Colonic mucosa (tissue), 4 donors: ENCODE measurements at places on chromosomes 12 and 14.
A peak's percentile ranks its signal among the peaks of the same experiment; 100 is the strongest.

- H3K27ac ChIP-seq, result no peak overlapping the region
- no peaks in the 10 kb centered on the region for H3K27me3 ChIP-seq
- H3K4me3 ChIP-seq, result no peak overlapping the region
Observed at GRCh38 chr12:51484119-51484518, 59.5 kb downstream of the SLC4A8 start.

DNA sequence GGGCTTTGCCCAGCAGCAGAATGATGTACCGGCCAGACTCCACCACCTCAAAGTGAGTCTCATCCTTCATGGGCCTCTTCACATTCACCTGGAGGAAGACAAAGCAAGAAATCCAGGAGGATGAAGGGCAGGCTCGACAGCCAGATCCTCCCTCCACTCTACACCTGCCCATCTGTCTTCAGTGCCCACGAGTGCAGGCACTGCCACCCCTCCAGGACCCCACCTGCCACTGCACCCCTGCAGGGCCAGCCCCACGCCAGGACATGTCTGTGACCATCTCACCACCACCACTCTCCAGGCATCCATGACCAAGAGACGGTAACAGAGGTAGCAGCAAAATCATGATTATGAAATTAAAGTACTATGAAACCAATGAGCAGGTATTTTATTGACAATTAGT lies 84.3 kb upstream of the ANO2 start:
- H3K36me3 ChIP-seq, result no peaks in the 10 kb centered on the region
- H3K27ac ChIP-seq, result no peak overlapping the region
- no peak overlapping the region for H3K4me3 ChIP-seq
- no peak for DNase-seq

GRCh38 chr14:100404419-100404818 lies 81.3 kb downstream of the SLC25A47 start:
- no peak for DNase-seq
- H3K4me3 ChIP-seq, result no peak overlapping the region
- no peaks in the 10 kb centered on the region for H3K36me3 ChIP-seq
- H3K27ac ChIP-seq, result no peak overlapping the region
- H3K27me3 ChIP-seq, result no peaks in the 10 kb centered on the region

GRCh38 chr12:110923692-110924334 lies 3.4 kb upstream of the MYL2 start:
- H3K4me3 ChIP-seq, result no peak overlapping the region
- no peaks in the 10 kb centered on the region for H3K36me3 ChIP-seq
- no peak for DNase-seq
- H3K4me1 ChIP-seq, result no peaks in the 10 kb centered on the region
- no peak overlapping the region for H3K27ac ChIP-seq

DNA sequence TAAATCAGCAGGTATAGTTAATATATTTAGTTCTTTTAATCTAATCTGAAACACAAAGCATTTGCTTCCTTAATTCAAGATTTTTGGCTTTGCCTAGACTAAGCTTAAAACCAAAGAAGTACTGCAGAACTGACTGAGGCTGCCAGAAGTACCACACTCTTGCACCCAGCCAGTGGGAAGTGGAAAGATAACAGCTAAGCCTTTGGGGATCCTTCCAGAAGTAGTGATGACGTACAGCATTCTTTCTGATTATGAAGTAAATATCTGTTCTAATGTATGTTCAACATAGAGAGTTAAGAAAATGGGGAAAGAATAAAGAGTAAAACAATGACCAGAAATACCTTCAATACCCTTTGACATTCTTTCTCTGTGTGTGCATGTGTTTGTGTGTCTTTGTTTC lies 19.3 kb downstream of the NTF3 start:
- H3K27ac ChIP-seq, result no peak overlapping the region
- H3K4me1 ChIP-seq, result no peaks in the 10 kb centered on the region
- no peak for DNase-seq
- H3K4me3 ChIP-seq, result no peak overlapping the region
- no peaks in the 10 kb centered on the region for H3K27me3 ChIP-seq

DNA sequence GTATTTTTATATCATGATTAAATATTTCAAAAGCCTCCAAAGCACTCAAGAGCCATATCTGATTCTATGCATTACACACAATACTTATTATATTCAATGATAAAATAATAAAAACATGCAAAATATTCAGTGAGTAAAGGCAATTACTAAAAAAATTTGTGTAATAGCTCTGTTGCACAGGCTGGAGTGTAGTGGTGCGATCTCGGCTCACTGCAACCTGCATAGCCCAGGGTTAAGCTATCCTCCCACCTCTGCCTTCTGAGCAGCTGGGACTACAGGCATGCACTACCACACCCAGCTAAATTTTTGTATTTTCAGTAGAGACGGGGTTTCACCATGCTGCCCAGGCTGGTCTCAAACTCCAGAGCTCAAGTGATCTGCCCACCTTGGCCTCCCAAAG lies 45.4 kb downstream of the SBNO1 start:
- H3K36me3 ChIP-seq, result peaks cover 11% of the 10 kb centered on the region
- no peak overlapping the region for H3K27ac ChIP-seq
- H3K27me3 ChIP-seq, result no peaks in the 10 kb centered on the region
- no peak overlapping the region for H3K4me3 ChIP-seq
- H3K4me1 ChIP-seq, result no peaks in the 10 kb centered on the region

DNA sequence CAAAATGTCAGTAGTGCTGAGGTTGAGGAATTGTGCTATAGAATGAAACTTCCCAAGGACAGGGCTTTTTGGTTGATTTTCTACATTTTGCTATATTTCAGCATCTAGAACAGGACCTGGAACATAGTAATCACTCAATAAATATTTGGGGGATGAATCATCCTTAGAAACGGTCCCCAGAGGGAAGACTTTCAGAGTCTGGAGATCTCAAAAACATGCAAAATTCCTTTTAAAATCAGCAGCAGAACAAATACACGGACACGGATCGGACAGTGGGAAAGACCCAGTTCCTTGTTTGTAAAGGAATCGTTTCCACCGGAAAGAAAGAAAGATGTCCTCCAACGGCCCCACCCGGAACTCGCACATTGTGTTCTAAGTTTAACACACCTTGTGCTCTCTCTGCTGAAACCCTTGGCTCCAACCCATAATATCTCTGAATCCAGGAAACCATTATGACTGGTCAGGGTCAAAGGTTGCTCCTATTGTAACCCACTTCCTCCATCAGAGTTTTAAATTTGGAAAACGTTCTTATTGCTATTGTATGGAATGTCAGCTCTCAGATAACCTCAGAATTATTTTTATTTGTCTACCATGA lies 617.2 kb downstream of the MED13L start:
- H3K27me3 ChIP-seq, result no peaks in the 10 kb centered on the region
- H3K4me3 ChIP-seq, result no peak overlapping the region
- no peak overlapping the region for H3K27ac ChIP-seq
- DNase-seq, result peak; percentile 66

GRCh38 chr14:65958664-65959562 lies 527.3 kb upstream of the CCDC196 start:
- no peak overlapping the region for H3K4me3 ChIP-seq
- H3K27ac ChIP-seq, result no peak overlapping the region
- H3K4me1 ChIP-seq, result no peaks in the 10 kb centered on the region

GRCh38 chr12:53991077-53991460 lies 6.1 kb downstream of the HOXC10 start:
- DNase-seq, result no peak
- no peak overlapping the region for H3K4me3 ChIP-seq

GRCh38 chr14:79652513-79653307 lies 558.6 kb downstream of the DIO2 start:
- no peaks in the 10 kb centered on the region for H3K36me3 ChIP-seq
- H3K27me3 ChIP-seq, result no peaks in the 10 kb centered on the region
- DNase-seq, result no peak
- no peak overlapping the region for H3K4me3 ChIP-seq
- no peak overlapping the region for H3K27ac ChIP-seq
- no peaks in the 10 kb centered on the region for H3K4me1 ChIP-seq

DNA sequence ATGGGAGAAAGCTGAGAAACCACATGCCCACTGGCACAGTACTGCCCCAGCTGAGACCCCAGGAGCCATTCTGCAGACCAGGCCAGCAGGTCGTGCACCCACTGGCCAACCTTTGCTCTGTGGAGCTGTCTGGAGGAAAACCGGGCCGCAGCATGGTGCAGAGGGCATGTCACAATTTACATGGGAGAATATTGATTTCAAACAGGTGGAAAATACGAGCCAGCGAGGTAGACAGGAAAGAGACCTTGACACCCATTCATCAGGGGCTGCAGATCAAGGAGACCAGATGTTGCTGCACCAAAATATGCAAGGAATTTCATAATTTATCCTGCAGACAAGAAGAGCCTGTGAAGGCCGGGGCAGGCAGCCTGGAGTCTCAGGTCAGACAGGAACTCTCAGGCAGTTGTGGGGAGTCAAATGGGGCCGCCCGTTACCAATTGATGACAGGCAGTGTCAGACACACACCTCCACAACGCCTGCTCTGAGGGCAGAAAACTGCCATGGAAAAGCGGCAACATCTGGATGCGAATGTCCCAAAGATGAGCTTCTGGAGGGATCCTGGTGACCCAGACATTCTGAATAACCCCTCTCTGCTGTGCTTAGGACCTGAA lies 74.6 kb upstream of the BCL11B start:
- no peaks in the 10 kb centered on the region for H3K27me3 ChIP-seq
- no peak overlapping the region for H3K27ac ChIP-seq
- H3K4me1 ChIP-seq, result no peaks in the 10 kb centered on the region
- no peaks in the 10 kb centered on the region for H3K36me3 ChIP-seq
- H3K4me3 ChIP-seq, result no peak overlapping the region

DNA sequence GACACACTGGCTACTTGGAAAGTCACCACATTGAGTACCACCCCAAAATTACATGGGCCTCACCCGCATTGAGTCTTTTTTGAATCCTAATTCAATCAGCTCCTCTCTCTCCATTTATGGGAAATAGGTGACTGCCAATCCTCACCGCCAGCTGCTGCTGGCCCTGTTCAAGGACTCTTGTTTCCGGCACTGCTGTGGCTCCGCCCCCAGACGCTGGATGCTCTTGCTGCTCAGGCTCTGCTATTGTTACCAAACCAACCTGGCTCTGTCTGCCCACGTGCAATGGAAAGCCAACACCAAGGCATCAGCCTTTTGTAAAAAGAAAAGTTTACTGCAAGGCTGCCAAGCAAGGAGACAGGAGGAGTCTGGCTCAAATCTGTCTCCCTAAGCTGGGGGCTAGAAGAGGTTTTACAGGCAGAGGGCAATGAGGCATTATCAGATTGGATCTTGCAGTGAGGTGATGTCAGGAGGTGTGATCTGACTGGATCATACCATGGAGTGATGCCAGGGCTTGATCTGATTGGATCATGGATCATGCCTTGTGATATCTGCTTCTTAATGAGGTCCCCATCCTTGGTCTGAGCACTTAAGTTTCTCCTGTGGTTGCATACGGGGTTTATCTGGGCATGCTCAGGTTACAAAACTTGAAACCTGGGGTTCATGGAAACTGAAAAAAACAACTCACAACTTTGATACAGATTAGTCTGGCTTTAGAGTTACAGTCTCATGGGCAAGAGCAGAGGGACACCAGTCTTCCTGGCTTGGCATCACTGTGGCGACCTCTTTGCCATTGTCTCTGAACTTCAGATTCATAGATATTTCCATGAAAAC lies 117.1 kb upstream of the SLC35F4 start:
- no peak overlapping the region for H3K4me3 ChIP-seq
- H3K27ac ChIP-seq, result no peak overlapping the region
- no peaks in the 10 kb centered on the region for H3K4me1 ChIP-seq
- no peaks in the 10 kb centered on the region for H3K36me3 ChIP-seq

GRCh38 chr12:7073946-7074345 lies 13.4 kb downstream of the C1S start:
- no peaks in the 10 kb centered on the region for H3K4me1 ChIP-seq
- no peaks in the 10 kb centered on the region for H3K36me3 ChIP-seq
- DNase-seq, result no peak
- no peaks in the 10 kb centered on the region for H3K27me3 ChIP-seq
- no peak overlapping the region for H3K27ac ChIP-seq
- H3K4me3 ChIP-seq, result no peak overlapping the region

DNA sequence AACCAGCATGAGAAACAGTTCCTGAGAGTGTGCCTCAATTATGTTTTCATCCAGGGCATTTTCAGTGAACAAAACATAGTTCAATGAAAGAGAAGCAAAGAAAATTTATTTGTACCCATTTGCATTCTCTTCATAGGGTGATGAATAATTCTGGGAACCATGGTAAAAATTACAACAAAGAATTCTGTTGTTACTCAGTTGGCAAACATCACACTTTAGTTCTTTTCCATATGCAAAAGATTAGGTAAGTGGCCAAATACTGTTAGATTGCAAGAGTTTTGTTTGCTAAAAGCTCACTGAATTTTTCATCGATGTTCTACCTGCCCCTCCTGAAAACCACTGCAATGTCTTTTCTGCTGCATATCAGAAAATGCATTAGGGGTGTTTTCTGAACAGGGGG lies 132.4 kb upstream of the RGS6 start:
- H3K36me3 ChIP-seq, result no peaks in the 10 kb centered on the region
- no peak for DNase-seq
- H3K4me1 ChIP-seq, result no peaks in the 10 kb centered on the region
- no peak overlapping the region for H3K27ac ChIP-seq

GRCh38 chr12:11661491-11662089 lies 12.1 kb downstream of the ETV6 start:
- no peaks in the 10 kb centered on the region for H3K36me3 ChIP-seq
- no peak overlapping the region for H3K4me3 ChIP-seq
- no peaks in the 10 kb centered on the region for H3K4me1 ChIP-seq
- no peaks in the 10 kb centered on the region for H3K27me3 ChIP-seq

DNA sequence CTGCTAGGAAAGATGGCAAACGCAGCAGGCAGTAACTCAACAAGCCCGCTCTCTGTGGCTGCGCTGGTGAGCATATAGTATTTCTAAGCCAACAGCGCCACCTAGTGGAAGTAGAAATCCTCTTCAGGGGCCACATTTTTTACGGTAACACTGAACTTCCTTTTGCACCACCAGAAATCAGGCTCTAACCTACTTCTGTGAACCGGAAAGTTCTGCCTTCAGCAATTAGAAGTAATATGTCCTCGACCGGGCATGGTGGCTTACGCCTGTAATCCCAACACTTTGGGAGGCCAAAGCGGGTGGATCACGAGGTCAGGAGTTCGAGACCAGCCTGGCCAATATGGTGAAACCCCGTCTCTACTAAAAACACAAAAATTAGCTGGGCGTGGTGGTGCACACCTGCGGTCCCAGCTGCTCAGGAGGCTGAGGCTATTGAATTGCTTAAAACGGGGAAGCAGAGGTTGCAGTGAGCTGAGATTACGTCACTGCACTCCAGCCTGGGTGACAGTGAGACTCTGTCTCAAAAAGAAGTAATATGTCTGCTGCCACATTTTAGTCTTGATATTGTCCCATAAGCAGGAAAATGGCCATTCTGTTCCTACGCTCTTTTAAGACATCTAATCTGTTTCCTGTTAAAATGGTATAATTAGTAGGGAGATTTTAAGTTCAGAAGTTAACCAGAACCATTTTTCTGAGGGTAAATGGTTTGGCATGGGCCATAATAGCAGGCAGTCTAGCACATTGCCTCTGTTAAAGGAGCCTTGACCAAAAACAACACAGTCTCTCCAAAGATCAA lies 26.8 kb downstream of the APOBEC1 start:
- no peaks in the 10 kb centered on the region for H3K36me3 ChIP-seq
- no peaks in the 10 kb centered on the region for H3K27me3 ChIP-seq
- DNase-seq, result peak; percentile 79
- H3K4me1 ChIP-seq, result no peaks in the 10 kb centered on the region

- no peaks in the 10 kb centered on the region for H3K36me3 ChIP-seq
- no peaks in the 10 kb centered on the region for H3K4me1 ChIP-seq
- no peak overlapping the region for H3K4me3 ChIP-seq
- H3K27ac ChIP-seq, result no peak overlapping the region
Observed at GRCh38 chr12:94670898-94671297, 20.5 kb upstream of the TMCC3 start.

- no peak overlapping the region for H3K27ac ChIP-seq
- no peaks in the 10 kb centered on the region for H3K4me1 ChIP-seq
- DNase-seq, result no peak
Observed at GRCh38 chr12:76299536-76300296, 48.5 kb downstream of the BBS10 start.
